Central memory CD4-positive, alpha-beta T cell (primary cell): ENCODE measurements at places on chromosomes 16 and 17.
A peak's percentile ranks its signal among the peaks of the same experiment; 100 is the strongest.

DNA sequence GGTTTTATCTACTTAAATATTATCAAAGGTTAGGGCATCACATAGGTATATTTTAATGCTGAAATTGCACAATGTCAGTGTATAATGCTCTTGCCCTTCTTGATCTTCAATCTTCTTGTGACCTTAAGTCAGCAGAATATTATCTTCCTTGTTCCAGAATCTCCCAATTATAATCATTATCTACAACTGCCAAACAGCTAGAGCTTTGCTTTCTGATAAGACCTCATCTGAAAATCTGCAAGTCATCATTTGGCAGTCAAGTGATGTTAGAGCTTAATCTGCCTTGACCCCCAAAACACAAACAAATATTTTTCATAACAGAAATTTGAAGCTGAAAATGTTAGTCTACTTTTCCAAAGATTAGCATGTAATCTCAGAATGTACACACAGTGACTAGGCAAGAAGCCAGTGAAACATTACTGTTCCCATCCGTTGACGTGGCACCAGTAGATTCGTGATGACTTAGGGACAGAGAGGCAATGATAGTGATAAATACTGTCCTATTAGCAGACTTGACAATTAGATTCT is 19.8 kb downstream of the REXO5 start:
- DNase-seq, result no peak

- DNase-seq, result no peak
Measured at GRCh38 chr17:79630821-79631639, 20.2 kb upstream of the RBFOX3 start.

DNA sequence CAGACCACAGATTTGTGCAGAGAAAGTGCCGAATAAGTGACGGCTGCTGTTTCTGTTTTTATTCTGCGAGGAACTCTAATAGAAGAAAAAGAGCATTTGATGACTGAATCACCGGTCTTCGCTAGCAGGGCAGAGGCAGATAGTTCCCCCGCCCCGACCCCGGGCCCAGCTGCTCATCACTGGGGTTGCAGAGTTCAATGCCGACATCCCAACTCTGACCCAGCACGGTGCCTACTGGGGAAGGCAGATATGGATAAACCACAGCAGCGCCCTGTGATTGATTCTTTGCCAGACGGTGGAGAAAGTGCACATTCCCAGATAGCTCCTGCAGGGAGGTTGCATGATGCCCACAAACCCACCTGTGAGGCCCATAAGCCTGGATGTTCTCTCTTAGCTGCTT is 357.9 kb upstream of the HSBP1 start:
- DNase-seq, result no peak

GRCh38 chr17:27994586-27994985 is 47.9 kb upstream of the NLK start:
- no peak for DNase-seq

DNA sequence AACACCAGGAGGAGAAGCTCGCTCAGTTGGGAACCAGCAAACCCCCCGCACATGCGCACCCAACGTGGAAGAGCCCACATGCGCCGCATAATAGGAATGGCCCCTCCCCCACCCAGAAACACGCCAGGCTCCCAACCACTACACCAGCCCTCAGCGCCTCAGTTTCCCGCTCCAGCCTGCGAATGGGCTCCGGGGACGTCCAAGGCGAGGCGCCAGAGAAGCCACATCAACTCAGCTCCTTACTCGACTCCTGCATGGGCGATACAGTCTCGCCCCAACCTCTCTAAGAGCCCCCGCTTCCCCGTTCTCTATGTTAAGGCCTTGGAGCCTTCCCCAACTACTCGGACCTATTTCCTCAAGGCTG is 504 bp downstream of the SRSF1 start:
- peak; percentile 42 for DNase-seq

DNA sequence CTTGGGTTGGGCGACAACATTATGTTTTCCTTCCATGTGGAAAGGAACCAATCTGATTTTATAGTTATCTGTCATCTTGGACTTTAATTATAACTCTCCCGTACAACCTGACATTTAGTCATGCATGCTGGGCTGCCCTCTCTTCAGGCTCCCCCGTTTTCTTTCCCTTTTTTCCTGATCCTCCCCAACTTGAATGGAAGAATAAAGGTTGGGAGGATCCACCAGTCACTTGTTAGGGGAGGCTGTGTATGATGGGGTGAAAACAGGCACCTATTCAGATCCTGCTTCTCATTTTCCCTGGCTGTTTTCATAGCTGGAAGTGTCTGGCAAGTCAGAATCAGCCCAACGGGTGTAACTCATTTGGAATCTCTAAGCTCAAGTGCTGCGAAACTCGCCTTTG is 267.2 kb upstream of the SALL1 start:
- DNase-seq, result no peak

DNA sequence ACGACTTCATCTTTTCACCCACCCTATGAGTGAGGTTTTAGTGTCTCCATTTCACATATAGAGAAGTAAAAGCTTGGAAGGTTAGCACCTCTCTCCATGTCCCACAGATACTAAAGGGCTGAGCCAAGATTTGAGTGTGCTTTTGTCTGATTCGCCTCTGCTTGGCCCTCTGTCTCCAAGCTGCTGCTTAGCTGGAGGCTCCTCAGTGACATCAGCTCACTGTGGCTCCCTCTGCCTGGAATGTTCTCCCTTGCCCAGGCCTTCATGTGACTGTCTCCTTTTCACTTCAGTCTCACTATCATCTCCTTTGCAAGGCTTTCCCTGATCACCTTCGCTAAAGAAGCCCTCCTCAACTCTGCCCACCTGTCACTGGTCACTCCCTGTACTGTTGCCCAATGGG is 84.5 kb upstream of the HSBP1 start:
- DNase-seq, result no peak

GRCh38 chr17:59108400-59109102 is 1.9 kb upstream of the TRIM37 start:
- DNase-seq, result no peak

DNA sequence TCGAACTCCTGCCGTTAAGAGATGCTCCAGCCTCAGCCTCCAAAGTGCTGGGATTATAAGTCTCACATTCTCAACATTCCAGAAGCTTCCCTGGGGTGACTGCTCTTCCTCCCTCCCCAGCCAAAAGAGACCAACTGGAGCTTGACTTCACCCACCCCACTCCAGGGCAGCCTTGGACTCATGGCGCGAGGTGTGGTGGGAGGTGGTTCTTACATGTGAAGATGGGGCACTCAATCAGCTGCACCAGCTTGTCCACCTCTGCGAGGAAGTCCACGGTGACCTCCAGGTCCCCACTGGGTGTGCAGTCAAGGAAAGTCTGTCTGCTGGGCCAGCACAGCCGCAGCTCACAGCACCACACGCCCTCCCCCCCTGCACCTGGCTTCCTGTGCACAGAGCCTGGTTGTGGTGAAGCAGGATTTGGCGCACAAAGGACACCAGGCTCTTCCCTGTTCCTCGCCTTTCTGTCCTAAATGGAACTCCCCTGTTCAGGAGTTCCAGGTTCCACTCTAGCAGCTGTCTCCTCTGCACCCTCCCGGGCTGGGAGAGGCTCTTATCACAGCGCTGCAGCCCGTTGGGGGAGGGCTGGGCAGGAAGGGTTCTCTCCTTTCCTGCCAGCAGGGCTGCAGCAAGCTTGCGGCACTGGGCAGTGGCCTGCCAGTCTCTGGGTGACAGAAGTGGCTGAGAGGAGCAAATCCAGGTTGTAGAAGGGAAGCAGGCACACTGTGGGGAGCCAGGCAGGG is 9.6 kb upstream of the MTSS2 start:
- DNase-seq, result no peak

- DNase-seq, result no peak
Measured at GRCh38 chr16:53784291-53784690, 80.3 kb downstream of the FTO start.

DNA sequence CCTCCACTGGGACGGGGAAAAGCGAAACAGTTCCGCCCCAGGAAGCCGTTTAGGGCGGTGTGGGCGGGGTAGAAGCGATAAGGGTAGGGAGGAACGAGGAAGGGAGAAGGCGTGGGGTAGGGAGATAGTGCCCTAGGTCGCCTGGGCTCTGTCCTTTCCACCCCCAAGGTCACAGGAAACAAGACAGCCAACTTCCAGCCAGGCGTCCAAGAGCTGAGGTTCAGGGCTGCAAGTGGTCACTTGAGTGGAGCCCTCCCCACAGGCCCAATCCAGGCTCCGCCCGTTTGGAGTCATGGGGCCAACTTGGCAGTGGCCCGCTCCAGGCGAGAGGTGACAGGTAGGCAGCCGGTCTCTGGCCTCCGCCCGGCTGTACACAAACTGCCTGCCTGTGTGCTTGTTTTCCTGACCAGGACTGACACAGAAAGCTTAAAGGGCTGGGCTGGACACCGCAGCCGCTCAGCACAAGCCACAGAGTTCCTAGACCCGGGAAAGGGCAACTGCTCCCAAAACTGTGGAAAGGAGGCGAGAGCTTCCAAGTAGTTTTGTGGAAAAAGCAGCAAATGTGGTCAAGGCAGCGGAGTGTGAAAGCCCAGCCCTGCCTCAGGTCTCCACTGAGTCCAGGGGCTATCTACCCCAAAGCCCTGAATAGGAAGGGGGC is at the start of gene RILP:
Gene RILP (minus strand): TSS at position 23 of the 658 bp plus-strand sequence. CDS start 62 bp downstream, outside the sequence.
- no peak for DNase-seq

DNA sequence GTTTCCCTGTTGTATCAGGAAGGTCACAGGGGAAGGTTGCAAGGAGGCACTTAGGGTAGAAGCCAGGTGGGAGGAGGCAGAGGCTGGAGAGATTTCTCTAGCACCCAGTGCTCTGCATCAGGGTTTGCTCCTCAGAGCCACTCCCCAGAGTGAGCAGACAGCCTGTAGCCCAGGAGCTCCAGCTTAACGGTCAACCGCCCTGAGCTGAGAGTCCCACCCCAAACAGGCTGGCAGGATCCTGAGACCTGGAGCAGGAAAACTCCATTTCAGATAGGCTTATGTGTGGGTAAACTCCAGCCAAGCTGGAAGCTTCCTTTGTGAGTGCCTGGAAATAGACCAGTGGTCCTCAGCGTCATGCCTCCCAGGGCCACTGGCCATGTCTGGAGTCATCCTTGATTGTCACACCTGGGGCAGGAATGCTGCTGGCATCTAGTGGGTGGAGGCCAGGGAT is 37.9 kb downstream of the MPRIP start:
- DNase-seq, result no peak

DNA sequence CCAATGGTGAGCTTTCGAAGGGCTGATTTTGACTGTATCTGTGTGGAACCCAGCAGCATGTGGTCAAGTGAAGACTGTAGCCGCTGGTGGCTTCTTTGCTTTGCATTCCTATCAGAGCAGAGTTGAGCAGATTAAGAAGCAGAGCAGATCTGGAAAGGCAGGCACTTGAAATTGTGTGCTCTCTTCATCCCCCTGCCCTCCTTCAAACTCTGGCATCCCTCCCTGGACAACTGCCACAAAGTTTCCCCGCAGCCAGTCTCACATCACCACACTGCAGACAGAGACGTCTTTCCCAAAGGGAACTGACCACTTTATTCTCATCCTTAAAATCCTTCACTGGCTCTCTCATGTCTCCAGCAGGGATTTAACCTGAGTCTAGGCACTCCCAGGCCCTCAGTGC is 237.1 kb upstream of the DYNLRB2 start:
- no peak for DNase-seq

- DNase-seq, result no peak
Measured at GRCh38 chr16:78709137-78709884, 609.9 kb downstream of the WWOX start.

- no peak for DNase-seq
Measured at GRCh38 chr16:31477220-31478216, 5.4 kb upstream of the SLC5A2 start.

DNA sequence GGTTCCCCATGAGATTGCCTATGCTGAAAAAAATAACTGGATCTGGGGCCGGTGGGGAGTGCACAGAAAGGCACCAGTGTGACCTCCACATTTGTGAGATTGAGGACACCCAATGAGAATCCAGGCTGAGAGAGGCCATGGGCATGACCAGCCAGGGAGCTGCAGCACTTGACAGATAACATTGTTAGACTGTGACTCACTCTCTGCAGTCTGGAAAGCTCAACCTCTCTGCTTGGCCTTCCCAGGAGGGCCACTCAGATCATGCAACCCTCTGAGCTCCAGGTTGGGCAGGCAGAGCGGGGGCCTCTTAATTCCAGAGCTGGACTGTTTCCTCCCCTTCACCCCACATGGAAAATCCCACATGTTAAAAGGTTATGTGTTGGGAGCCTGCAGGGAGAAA is 30.1 kb downstream of the FZD2 start:
- no peak for DNase-seq

DNA sequence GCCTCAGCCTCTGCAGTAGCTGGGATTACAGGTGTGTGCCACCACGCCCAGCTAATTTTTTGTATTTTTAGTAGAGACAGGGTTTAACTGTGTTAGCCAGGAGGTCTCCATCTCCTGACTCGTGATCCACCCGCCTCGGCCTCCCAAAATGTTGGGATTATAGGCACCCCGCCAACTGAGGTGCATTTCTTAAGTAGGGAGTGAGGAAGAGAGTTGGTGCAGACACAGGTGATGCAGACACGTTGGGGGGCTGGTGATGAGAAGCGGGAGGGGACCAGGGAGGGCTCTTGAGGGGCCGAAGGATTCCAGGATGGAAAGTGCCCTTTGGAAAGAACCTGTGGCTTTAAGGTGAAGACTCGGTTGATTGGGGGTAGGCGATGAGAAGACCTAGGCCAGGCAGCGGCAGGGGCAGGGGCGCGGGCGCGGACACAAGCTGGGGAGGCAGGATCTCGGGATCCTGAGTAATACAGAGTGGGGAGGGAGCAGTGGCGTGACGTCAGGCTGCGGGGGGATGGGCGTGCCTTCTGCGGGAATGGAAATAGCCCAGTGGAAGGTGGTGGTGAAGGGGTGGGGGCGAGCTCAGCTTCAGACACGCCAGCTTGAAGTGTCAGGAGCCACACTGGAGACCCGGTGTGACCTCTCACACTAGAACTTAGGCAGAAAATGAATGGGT is 2.5 kb upstream of the ATP6V0C start:
- no peak for DNase-seq

- no peak for DNase-seq
Measured at GRCh38 chr16:47732122-47732521, 271.0 kb downstream of the PHKB start.

- no peak for DNase-seq
Measured at GRCh38 chr17:37521821-37522220, 32.1 kb downstream of the DUSP14 start.
